Islet precursor cell (in vitro differentiated cells): ENCODE measurements at places on chromosomes 6 and 20.

DNA sequence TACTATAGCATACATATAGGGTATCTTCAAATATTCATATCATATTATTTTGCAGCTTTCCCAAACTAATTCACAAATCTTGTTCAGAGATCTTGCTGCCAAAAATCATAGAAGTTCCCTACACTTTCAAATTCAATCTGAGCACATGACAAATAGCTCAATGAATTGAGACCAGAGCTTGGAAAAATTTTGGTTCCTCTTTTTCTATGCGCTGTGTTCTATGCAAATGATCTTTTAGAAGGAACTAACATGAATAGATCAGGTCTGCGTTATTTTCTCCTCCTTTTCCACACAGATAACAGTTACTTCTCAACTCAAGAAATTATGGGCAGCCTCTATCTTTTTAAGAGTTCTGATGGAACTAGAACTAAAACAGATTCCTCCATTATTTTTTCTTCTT lies 316.3 kb downstream of the ARHGAP18 start:
- DNase-seq, result no peak

GRCh38 chr6:119463081-119463626 lies 113.6 kb upstream of the MAN1A1 start:
- no peak for DNase-seq

- no peak for DNase-seq
These were observed 105.4 kb upstream of the ESR1 start for GRCh38 chr6:151701911-151702562.

DNA sequence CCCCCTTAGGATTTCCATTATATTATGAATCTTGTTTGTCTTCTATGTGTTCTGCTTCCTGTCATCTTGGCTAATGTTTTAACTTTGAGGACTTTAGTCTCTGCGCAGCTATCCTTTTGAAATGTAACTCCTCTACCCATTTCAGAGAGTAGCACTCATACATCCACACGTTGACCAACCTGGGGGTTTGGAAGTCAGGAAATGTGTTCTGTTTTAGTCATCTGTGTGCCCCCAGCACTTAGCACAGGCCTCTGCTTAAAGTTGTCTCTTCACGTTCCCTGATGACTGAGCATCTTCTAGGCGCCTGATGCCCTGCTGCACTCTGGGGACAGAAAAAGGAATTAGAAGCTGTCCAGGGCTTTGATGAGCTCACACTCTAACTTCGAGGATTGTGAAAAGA lies 47.9 kb downstream of the HMGN3 start:
- no peak for DNase-seq

- no peak for DNase-seq
These were observed 20.5 kb downstream of the CLVS2 start for GRCh38 chr6:123016431-123017103.

DNA sequence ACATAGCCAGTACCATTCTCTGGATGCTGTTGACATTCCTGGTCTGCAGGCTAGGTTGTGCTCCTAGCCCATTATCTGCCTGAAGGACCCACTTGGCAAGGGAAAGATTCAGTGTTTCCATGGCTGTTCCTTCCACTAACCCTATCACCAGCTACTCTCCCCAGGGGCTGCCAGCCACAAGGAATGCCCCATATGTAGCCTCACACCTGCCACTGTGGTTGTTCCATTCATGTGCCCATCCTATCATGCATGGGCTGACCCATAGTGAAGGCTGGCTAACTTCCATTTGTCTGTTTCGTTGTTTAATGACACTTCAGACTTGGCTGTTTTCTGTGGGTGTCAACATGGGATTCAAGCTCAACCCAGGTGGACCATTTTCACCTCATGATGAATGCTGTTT lies 25.6 kb upstream of the HLA-A start:
- DNase-seq, result no peak

- DNase-seq, result no peak
These were observed 92.8 kb downstream of the TSHZ2 start for GRCh38 chr20:53064935-53065334.

GRCh38 chr6:163588220-163588919 lies 173.9 kb downstream of the QKI start:
- DNase-seq, result no peak
